ENCODE measurements at places on chromosomes 2 and 18. TPM values are rescaled to one million over a fixed set of nuclear protein-coding genes. Genes with fewer than 3 reads are reported as not detected.

The UGT1A5 gene
- 2.1 TPM for total RNA-seq

The IL1R2 gene
- total RNA-seq, result 20.0 TPM

The FRZB gene
- total RNA-seq, result 12.9 TPM

The ERBB4 gene
- 152 TPM for total RNA-seq

The IL1R1 gene
- total RNA-seq, result 95.9 TPM

The POTEC gene
- not detected for total RNA-seq

DNA sequence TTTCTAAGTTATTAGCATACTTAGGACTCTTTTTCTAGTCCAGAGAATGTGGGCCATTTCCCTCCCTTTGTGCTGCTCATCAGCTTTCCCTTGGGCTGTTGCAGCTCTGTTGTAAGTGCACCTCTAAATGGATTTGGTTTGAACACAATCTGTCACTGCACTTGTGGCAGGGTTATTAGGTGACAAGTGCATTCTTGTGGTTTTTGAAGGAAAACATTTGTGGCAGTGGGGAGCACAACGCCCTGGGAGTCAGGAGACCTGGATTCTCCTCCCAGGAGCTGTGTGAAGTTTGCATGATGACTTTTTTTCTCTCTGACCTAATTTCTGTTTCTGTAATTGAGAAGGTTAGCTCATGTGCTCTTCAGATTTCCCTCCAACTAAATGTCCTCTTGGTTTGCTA lies 630.9 kb upstream of the FAM98A start:
- no peaks in the 10 kb centered on the region for H3K4me1 ChIP-seq
- H3K27me3 ChIP-seq, result no peaks in the 10 kb centered on the region
- no peak for DNase-seq
- no peaks in the 10 kb centered on the region for H3K36me3 ChIP-seq

- no peaks in the 10 kb centered on the region for H3K4me1 ChIP-seq
- no peaks in the 10 kb centered on the region for H3K27me3 ChIP-seq
- H3K36me3 ChIP-seq, result no peaks in the 10 kb centered on the region
- no peak overlapping the region for H3K27ac ChIP-seq
Observed at GRCh38 chr2:165251366-165251765, 12.2 kb downstream of the SCN2A start.

DNA sequence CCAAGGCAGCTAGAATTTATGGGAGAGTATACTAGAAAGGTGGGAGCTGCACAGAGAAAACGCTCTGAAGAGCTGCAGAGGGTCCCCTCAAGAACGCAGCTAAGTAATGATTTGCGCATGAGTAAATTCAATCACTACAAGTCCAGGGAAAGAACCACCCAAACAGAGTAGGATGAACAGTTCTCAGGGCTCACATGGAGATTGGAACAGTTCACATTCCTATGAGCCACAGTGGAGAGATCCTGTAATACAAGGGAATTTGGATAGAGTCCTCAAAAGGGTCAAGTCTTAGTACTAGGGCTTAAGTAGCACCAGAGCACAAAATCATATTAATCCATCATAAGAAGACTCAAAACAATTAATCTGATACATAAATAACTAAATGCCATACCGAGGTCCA lies 12.7 kb downstream of the OLA1 start:
- no peak overlapping the region for H3K27ac ChIP-seq
- H3K36me3 ChIP-seq, result no peaks in the 10 kb centered on the region
- H3K27me3 ChIP-seq, result no peaks in the 10 kb centered on the region

- no peaks in the 10 kb centered on the region for H3K27me3 ChIP-seq
- no peaks in the 10 kb centered on the region for H3K36me3 ChIP-seq
- no peaks in the 10 kb centered on the region for H3K4me1 ChIP-seq
Observed at GRCh38 chr2:159111346-159111927, 143.0 kb downstream of the TANC1 start.

DNA sequence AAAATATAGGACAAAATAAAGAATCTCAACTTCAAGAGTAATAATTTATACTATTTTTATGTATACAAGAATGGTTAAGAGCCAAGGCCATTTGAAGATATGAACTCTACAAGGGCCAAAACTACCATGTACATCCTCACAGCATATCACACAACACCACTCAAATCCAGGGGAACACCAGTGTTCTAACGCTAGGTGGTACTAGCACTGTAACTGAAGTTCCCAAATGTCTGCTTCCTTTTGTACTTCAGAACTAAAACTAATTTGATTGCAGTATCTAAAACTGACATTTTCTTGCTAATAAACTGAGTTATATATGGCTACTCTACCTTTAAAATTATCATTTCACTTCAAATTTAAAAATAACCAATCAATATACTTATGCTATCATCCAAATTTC lies 47.0 kb downstream of the REV1 start:
- no peak overlapping the region for H3K27ac ChIP-seq
- peaks cover 11% of the 10 kb centered on the region for H3K36me3 ChIP-seq
- no peak overlapping the region for H3K4me3 ChIP-seq
- peaks cover 3% of the 10 kb centered on the region for H3K4me1 ChIP-seq
- H3K27me3 ChIP-seq, result no peaks in the 10 kb centered on the region
- DNase-seq, result no peak

DNA sequence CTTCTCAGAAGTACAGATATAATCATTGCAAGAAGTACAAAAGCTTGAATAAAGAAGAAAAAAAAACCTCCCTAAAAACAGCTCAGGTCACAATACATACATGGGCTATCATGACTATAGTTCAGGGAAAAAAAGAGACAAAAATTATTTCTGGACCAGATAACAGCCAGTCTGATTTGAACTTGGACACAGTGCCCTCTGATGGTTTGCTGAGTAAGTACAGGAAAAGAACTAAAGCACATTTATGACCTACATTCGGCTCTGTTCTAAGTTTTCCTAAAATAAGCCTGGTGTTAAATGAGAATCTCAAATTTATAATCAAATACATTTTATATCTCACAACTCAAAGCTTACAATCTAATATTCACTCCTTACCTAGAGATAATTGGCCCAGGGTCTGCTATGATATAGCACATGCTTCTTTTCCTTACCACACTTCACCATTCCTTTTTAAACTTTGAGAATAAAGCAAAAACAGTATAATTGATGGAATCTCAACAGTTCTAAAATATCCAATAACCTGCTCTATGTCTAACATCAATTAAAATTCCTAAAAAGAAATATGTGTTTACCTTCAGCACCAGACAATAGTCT lies 81.1 kb downstream of the RAPH1 start:
- no peaks in the 10 kb centered on the region for H3K4me1 ChIP-seq

GRCh38 chr18:54263904-54264336 lies 5.4 kb upstream of the POLI start:
- H3K27me3 ChIP-seq, result no peaks in the 10 kb centered on the region
- peaks cover 2% of the 10 kb centered on the region for H3K4me1 ChIP-seq
- DNase-seq, result no peak
- no peaks in the 10 kb centered on the region for H3K36me3 ChIP-seq
- H3K4me3 ChIP-seq, result no peak overlapping the region
- H3K27ac ChIP-seq, result no peak overlapping the region

GRCh38 chr2:17578466-17578928 lies 38.0 kb downstream of the VSNL1 start:
- H3K27ac ChIP-seq, result no peak overlapping the region
- H3K4me1 ChIP-seq, result no peaks in the 10 kb centered on the region
- DNase-seq, result no peak
- no peaks in the 10 kb centered on the region for H3K36me3 ChIP-seq
- no peak overlapping the region for H3K4me3 ChIP-seq

DNA sequence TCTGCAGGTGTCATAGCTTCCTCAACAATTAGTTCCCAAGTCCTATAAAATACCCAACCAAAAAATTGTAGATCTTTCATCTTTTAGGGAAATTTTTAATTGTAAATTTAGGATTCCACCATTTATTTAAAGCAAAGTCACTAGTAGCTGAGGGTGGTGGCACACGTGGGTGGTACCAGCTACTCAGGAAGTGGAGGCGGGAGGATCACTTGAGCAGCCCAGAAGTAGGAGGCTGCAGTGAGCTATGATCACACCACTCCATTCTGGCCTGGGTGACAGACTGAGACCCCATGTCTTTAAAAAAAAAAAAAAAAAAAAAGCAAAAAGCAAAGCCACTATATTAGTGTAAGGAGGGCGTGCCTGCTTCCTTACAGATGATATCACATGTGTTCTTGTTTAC lies 60.3 kb upstream of the GREB1L start:
- no peaks in the 10 kb centered on the region for H3K36me3 ChIP-seq
- no peaks in the 10 kb centered on the region for H3K27me3 ChIP-seq
- H3K4me1 ChIP-seq, result no peaks in the 10 kb centered on the region
- DNase-seq, result no peak
- no peak overlapping the region for H3K4me3 ChIP-seq
- H3K27ac ChIP-seq, result no peak overlapping the region

All from kidney (tissue), 22 donors.